ENCODE measurements at places on chromosomes 5 and 9.

GRCh38 chr5:145554399-145554798, 280.7 kb downstream of the PRELID2 start:
- DNase-seq, result no peak

- DNase-seq, result no peak
Observed at GRCh38 chr5:142323480-142324135, 1.2 kb downstream of the SPRY4 start.

DNA sequence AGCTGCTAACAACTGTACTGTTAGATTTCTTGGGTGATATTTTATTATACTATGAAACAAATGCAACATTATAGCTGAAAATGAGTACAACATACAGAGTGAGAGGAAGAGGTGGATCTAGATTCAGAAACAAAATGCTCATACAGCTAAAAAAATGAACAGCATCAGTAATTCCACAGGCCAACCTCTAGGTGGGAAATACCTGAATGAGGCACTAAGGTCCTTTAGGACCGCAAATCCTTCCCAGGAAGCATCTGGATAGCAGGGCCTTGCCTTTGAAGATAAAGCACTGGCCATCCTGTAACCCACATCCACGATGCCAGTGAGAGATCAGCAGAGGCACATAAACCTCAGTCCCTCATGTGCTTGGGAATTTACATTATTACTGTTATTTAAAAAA, 310.8 kb downstream of the YTHDC2 start:
- DNase-seq, result no peak

DNA sequence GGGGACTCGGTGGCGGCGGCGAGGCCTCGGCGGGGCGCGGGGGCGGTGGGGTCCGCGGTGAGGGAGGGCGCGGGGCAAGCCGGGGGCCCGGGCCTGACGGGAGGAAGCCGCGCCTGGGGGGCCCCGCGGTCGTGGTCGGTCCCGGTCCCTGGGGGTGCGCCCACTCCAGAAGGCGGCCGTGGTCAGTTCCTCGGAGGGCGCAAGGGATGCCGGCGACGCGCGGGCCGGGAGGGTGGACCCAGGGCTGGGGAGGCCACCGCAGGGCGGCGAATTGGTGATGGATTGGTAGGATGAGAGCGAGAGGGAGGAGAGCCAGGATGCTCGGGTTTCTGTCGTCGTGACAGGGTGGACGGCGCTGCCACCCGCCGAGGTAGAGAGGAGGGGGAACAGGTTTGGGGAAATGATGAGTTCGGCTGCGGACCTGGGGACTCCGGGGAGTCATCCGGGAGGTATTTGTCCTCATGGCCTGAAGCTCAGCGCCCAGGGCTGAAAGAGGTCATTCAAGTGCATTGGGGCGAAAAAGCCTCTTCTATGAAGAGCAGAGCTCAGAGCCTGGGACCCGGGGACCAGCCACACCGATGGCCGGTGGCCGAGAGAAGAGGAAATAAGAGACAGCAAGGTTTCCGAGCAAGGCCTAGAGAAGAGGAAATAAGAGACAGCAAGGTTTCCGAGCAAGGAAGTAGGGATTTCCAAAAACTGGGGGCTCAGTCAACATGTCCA, 557 bp downstream of the GNG10 start:
- peak; percentile 54 for DNase-seq

DNA sequence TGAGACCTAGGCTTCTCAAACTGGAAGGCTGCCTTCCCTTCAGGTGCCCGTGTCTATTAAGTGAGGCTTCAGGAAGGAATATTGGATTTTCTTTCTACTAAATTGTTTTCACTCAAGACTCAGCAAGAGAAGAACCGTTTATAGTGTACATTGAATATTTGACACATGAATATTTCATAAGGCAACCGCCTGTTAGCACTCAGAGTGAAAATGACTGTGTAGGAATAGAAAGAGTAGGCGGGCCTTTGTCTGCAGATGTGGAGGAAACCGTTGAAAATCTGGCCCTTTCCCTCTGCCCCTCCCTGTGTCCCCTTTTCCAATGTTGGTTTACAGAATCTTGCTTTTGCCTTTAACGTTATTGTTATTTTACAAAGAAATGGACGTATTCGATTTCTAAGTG, 6.2 kb downstream of the SAP30L start:
- DNase-seq, result no peak

- DNase-seq, result no peak
Observed at GRCh38 chr5:153745778-153746395, 255.4 kb downstream of the GRIA1 start.
